ENCODE measurements at places on chromosomes 16 and 17.

- DNase-seq: no peak
Observed at GRCh38 chr17:71163121-71163812, 957.6 kb upstream of the SOX9 start.

- DNase-seq: no peak
Observed at GRCh38 chr16:50547340-50548124, 664 bp upstream of the NKD1 start.

GRCh38 chr16:86519649-86520316 lies 9.5 kb downstream of the FOXF1 start:
- DNase-seq: no peak

- DNase-seq: no peak
Observed at GRCh38 chr16:78748220-78748929, 648.9 kb downstream of the WWOX start.

DNA sequence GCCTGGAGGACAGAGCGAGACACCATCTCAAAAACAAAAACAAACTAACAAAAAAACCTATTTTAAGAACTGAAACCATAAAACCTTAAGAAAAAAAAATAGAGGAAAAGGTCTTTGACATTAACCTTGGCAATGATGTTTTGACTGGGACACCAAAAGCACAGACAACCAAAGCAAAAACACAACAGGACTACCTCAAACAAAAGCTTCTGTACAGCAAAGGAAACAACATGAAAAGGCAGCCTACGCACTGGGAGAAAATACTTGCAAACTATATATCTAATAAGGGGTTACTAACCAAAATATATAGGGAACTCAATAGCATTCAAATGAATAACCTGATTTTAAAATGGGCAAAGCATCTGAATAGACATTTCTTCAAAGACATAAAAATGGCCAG lies 32.3 kb downstream of the CDR2 start:
- DNase-seq: no peak

GRCh38 chr17:72184805-72185204 lies 64.0 kb downstream of the SOX9 start:
- DNase-seq: no peak

DNA sequence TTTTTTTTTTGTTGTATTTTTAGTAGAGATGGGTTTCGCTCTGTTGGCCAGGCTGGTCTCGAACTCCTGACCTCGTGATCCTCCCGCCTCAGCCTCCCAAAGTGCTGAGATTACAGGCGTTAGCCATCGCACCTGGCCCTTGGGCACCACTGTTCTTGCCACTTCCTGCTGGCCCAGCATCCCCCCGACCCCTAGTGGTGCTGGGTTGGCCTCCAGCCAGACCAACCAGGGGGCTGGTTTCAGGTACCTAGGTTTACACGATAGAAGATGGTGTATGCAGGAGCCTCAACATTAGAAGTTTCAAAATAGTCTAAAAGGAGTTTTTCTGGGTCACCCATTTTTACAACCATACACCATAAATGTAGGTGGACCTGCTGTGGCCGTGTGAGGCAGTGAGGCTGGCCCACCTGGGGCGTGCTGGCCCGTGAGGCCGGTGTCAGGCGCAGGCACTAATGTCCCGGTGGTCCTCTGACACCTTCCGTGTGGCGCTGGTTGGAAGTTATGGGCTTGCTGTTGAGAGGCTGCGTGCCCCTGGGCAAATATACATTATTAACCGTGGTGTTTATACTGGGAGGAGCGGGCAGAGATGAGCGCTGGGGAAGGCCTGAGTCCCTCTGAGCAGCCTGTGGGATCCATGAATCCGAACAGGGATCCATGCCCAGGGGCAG lies 43.5 kb downstream of the CFAP20 start:
- DNase-seq: no peak

GRCh38 chr16:10676284-10676683 lies 18.4 kb downstream of the TEKT5 start:
- DNase-seq: no peak

GRCh38 chr17:73598212-73598611 lies 46.0 kb downstream of the SDK2 start:
- DNase-seq: no peak

DNA sequence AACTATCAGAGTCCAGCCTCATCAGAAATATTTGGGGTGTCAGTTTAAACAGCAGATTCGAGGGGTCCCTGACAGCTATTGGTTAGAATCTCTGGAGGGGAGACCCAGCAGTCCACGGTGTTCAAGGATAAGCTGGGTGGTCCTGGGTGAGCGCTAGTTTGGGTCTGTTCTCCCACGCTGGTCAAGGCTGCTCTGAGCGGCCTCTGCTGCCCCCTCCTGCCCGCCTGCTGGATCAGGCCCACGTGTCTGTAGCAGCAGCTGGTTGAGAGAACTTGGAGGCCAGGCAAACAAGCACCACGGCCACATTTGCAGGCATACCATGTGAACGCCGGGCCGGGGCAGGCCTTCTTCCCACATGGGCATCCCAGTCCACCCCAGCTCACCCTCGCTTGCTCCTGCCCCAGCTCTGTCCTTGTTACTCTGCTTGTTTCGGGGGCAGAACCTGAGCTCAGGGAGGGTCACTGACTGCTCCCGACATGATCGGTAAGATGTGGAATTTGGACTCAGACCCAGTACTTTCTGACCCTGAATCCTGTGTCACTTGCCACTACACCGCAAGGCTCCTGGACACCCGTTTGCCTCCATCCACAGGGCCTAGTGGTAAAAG lies 7.4 kb downstream of the FOXF1 start:
- DNase-seq: no peak

DNA sequence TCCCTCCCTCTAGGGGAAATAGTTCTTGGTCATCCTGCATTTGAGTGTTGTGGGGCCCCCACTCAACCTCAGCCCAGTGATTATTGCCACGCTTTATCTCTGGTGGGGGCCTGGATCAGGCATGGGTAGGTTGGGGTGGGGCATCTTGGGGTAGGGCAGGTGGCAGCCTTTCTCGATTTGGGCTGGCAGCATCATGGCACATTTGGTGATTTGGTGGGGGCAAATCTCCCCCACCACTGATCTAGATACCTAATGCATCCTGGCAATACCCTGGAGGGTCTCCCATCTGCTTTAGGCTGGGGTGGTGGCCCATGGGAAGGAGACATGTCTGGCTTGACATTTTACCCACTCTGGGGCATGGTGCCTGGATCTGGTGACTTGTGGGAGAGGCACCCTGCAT lies 40.2 kb downstream of the NLRP1 start:
- no peak for DNase-seq

GRCh38 chr17:78767806-78768205 lies 14.3 kb downstream of the CYTH1 start:
- no peak for DNase-seq

DNA sequence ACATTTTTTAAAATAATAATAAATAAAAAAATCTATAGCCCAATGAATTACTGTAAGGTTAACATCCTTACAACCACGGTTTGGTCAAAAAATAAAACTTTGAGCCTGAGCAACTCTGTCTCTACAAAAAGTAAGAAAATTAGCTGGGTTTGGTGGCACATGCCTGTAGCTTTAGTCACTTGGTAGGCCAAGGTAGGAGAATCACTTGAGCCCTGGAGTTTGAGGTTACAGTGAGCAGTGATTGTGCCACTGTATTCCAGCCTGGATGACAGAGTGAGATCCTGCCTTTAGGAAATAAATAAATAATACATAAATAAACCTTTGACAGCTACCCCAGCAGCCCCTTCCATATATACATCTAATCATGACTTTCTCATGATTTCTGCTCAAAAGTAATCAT lies 26.9 kb upstream of the PHAF1 start:
- DNase-seq: no peak

DNA sequence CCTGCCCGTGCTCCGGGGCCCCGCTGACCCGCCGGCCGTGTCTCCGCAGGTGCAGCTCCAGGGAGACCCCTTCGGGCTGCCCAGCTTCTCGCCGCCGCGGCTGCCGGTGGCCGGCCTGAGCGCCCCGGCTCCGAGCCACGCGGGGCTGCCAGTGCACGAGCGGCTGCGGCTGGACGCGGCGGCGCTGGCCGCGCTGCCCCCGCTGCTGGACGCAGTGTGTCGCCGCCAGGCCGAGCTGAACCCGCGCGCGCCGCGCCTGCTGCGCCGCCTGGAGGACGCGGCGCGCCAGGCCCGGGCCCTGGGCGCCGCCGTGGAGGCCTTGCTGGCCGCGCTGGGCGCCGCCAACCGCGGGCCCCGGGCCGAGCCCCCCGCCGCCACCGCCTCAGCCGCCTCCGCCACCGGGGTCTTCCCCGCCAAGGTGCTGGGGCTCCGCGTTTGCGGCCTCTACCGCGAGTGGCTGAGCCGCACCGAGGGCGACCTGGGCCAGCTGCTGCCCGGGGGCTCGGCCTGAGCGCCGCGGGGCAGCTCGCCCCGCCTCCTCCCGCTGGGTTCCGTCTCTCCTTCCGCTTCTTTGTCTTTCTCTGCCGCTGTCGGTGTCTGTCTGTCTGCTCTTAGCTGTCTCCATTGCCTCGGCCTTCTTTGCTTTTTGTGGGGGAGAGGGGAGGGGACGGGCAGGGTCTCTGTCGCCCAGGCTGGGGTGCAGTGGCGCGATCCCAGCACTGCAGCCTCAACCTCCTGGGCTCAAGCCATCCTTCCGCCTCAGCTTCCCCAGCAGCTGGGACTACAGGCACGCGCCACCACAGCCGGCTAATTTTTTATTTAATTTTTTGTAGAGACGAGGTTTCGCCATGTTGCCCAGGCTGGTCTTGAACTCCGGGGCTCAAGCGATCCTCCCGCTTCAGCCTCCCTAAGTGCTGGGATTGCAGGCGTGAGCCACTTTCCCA lies 5.9 kb downstream of the CTF1 start:
- DNase-seq: no peak

DNA sequence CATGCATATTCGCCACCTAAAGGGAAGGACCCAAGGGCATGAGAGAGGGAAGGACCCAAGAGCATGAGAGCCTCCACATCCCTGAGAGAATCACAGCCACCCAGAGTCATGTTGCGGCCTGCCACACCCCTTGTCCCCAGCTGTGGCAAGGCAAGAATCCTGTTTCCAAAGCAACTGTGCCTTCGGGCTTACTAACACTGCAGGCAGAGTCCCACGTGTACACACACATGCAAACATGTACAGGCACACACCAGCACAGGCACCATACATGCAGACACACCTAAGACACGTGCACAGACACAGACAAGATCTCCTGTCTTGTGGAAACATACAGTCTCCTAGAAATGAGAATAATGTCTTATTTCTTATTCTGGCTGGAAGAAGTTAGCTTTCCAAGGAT lies 92.4 kb upstream of the CDYL2 start:
- DNase-seq: no peak

Data from cortex of kidney (tissue), 1 donor.